ENCODE measurements at places on chromosomes 11 and 22.
A peak's percentile ranks its signal among the peaks of the same experiment; 100 is the strongest.

DNA sequence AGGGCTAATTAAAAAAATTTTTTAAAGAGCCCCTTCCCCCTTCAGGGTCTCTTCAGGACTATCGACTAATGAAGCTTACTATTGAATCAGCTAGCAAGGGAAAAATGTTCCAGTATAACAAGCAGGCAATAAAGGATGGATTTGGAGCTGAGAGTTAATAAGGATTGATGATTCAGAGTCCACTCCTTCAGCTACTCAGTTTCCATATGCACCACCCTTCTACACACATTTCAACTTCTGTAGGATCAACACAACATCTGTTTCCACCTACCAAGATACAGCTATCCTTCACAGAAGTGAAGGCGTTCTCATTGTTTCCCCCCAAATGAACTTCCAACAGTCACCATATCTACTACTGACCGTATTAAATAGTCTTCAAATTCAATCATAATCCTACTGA lies 6.6 kb upstream of the ALKBH3 start:
- DNase-seq: no peak

DNA sequence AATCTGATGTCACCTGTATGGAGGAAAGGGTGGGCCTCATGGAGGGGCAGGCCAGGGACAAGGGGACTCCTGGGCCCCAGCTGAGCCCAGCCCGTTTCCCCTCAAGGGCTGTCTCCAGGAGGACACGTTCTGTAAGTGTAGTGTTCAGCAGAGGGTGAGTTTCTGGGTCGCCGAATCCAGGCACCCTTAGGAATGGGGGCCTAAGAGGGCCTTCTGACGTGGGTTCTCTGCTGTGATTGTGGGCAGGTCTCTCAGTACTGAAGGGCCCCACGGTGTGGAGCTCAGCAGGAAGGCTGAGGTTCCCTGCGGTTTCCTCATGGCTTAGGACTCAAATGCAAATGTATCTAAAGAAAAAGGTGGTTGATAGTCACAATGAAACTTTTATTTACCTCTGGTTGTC lies 6.5 kb downstream of the PTDSS2 start:
- no peak for DNase-seq

DNA sequence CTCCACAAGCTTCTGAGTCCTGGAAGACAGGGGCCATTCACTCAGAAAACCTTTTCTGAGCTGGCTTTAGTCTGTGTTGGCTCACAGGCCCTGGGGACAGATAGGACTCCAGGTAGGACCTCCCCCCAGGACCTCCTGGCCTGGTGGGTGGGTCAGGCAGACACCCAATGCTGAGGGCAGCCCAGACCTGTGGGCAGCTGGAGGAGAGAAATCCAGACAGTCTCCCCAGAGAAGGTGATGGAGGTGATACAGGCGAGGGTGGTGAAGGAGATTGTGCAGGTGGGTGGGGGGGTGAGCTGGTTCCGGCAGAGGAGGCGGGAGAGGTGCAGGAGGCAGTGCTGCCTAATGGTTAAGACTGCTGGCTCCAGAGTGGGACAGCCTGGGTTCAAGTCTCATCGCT lies 15.6 kb downstream of the LRRC32 start:
- DNase-seq: no peak

DNA sequence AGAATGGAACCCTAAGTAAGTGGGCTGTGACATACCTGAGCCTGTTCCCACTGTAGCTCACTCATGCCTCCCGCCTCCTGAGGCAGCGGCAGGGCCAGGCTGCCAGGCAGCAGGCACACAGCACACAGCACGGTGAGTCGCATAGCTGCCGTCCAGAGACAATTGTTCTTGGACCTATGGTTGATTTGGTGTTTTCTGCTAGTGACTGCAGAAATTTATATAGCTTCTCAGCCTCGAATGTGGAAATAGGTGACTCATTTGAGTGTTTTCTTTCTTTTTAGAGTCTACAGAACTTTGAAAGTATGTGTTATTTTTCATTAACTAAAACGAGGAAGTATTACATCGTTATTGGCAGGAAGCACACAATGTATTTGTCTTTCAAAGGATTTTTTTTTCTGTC lies at the start of gene MMP7:
MMP7 (minus strand) TSS at position 190 of the 400 bp plus-strand sequence; CDS start at position 143, 47 bp downstream.
- no peak for DNase-seq

GRCh38 chr11:1864231-1864630 lies 11.3 kb downstream of the LSP1 start:
- DNase-seq: no peak

DNA sequence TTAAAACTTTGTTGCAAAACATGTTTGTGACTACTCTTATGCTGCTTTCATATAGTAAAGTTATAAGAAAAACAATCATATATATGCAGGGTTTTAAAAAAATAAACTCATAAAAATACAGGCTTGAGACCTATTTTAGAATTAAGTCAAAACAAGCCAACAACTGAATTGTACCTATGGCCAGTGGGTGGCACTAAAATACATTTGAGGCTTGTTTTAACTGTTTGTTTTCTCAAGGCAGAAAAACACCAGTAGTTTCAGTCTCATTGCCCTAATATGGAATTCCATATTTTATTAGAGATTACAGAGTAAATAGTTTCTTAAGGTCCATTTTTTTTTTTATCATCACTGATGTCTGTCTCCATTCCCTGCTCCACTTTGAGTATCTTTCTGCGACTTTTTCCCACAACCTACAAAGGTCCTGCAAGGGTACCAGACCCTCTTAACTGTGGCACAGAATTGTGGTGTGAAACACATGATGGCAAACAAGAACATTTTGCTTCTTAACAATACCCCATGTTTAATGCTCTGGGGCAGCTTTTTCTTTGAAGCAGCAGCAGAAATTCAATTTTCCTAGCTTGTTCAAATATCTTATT lies 8.5 kb upstream of the CCDC89 start:
- no peak for DNase-seq

DNA sequence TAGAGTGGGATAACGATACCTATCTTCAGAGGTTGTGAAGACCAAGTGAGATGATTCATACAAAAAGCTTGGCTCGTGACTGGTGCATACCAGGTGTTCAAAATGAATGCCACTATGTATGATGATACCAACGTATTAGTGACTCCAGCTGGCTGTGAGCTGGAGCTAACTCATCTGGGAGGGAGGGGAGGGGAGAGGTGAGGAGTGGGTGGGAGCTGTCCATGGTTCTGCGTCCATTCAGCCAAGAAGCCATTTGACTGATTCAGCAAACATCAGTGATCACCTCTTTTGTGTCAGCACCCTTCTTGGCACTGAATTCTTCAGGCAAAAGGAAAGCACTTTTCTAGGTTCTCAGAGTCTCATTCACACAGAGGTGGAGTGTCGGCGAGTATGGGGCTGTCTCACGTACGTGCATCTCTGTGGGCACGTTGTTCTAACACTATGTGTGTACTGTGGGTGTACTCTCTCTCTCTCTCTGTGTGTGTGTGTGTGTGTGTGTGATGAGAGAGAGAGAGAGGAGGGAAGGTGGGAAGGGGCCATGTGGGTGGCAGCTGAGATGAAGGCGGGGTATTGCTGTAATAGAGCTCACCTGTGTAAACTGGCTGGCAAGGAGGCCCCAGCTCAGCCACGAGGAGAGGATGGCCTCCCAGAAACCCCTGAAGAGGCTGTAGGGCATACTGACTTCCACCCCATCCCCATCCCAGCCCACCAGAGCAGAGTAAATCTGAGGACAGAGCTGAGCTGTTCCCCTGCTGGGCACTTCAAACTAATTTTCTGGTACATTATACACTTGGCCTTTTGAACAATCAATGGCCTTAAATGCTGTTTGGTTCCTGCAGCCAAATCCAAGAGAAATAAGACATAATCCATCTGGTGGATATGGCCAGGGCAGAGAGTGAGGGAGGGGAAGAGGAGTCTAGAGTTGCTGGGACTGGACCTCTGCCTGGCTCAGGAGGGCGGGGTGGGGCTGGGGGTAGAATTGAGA lies 96.1 kb upstream of the THY1 start:
- no peak for DNase-seq

DNA sequence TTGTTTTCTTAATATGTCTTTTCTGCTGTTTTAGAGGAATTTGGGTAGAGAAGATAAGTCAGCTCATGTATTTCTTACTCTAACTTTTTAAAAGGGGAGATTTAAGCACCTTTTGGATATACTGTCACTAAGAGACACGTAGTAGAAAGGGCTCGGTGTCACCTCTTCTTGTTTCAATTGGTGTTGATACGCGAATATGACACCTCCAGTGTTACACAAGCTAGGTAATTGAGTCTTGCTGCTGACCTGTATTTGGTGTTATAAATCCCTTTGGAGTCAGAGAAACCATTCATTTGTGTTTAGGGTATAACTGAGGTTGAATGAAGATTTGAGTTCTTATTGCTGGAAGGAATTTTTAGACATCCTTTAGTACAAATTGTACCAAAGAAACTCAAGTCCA lies 25.6 kb downstream of the FAR1 start:
- DNase-seq: no peak

- no peak for DNase-seq
These were observed 2.0 kb downstream of the CDC42EP1 start for GRCh38 chr22:37562049-37562875.

DNA sequence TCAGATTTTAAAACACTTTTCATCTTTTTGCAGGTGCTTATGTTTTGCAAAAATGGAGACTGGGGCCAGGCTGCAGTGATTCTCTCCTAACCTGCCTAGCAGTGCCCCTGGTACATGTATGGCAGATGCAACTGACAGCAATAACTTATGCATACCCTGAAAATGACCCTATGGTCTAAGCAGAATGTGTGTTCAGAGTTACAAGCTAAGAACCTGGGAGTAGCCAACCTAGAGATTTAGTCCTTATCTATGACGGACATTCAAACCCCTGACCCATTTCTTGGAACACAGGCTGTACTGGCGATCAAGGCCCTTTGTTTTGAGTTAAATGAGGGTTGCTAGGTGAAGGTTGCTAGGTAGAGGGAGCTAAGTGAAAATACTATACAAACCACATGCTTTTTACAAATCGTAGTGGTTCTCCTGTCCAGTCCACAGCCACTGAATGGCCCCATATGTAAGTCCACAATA lies 184.9 kb upstream of the SESN3 start:
- DNase-seq: no peak

DNA sequence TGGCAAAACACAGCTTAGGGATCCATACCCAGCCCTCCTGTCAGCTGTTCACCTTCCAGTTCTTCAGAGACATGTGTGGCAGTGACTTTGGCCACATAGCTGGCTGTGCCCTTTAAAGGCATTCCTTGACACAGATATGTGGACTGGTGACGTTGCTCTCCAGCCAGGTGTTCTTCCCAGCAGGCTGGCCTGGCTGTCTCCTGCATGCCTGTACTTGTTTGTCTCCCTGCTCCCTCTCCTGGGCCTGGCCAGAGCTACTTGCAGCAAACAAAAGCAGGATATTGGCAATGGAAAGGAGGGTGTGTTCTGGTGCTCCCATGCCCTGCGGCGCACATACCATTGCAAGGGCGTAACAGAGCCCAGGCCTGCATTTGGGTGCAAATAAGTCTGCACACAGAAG lies 38.3 kb downstream of the PIK3IP1 start:
- DNase-seq: no peak

- DNase-seq: no peak
These were observed 12.0 kb upstream of the RBX1 start for GRCh38 chr22:40939202-40939601.

- no peak for DNase-seq
These were observed 5.8 kb upstream of the KDM2A start for GRCh38 chr11:67113231-67113721.

- peak; percentile 56 for DNase-seq
These were observed 9.4 kb downstream of the PLAAT2 start for GRCh38 chr11:63553759-63554158.

- no peak for DNase-seq
These were observed 55.6 kb downstream of the ARFGAP3 start for GRCh38 chr22:42801252-42802080.

GRCh38 chr11:86247608-86248007 lies 3.1 kb downstream of the EED start:
- DNase-seq: no peak

DNA sequence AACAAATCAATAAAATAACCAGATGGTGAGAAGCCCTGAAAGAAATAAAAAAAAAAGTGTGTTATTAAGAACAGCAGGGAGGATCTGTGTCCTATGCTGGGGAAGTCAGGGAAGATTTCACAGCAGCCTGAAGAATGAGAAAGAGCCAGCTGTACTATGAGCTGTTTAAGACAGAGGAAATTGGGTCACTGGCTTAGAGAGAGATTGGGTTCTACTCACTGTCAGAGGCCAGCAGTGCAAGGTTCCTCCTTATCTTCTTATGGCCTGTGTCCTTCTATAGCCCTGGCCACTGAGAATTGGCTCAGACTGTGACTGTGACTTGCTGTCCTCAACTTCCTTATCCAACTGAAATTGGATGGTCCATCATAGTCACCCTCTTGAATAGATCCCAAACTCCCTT lies 54.8 kb upstream of the FDX1 start:
- DNase-seq: no peak

DNA sequence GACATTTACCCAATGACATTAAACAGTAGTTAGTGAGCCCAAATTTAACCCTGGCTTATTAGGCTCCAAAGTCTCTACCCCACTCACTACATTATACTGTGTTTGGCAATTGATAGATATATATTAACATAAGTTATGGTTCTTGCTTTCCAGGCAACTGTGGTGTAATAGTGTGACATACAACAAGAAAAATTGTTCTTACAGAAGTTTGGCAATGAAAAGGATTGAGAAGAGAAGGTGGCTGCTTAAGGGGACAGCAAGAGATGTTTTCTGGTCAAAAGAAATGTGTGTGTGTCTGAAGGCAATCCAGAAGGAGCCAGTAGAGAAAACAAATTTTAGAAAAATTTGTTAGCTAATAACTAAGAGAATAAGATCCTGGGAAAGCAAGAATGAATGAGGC lies 132.4 kb downstream of the SWAP70 start:
- no peak for DNase-seq

DNA sequence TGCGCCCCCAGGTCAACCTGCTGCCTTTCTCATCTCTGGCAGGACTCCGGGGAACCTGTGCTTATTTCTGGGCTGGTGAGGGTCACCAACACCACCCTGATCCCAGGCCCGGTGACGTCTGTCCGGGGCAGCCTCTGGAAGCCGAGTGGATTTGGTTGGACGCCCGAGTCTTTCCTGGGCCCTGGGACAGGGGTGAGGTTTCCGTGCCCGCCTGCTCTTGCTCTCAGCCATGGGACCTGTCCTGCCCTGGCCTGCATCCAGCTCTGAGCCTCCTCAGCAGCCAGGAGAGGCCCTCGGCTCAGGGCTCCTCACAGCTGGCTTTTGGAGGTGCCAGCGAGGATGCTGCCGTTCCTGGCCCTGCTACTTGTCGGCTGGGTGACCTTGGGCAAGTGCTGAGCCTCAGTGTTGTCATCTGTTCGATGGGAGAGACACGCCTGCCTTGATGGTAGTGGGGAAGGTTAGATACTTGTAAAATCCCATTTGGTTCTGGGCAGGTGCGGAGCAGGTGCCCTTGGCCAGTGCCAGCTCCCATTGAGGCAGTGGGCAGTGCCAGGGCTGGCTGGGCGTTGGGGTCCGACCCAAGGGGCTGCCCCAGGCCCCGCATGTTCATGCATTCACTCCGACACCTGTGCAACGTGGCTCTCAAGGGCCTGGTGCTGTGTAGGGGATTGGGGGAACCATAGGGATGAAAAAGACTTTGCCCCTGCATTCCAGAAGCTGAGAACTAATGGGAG lies 58.9 kb upstream of the THY1 start:
- DNase-seq: no peak
